ENCODE measurements at places on chromosomes 11 and 22.

- DNase-seq, result no peak
Measured at GRCh38 chr11:70394211-70394950, 3.9 kb upstream of the CTTN start.

DNA sequence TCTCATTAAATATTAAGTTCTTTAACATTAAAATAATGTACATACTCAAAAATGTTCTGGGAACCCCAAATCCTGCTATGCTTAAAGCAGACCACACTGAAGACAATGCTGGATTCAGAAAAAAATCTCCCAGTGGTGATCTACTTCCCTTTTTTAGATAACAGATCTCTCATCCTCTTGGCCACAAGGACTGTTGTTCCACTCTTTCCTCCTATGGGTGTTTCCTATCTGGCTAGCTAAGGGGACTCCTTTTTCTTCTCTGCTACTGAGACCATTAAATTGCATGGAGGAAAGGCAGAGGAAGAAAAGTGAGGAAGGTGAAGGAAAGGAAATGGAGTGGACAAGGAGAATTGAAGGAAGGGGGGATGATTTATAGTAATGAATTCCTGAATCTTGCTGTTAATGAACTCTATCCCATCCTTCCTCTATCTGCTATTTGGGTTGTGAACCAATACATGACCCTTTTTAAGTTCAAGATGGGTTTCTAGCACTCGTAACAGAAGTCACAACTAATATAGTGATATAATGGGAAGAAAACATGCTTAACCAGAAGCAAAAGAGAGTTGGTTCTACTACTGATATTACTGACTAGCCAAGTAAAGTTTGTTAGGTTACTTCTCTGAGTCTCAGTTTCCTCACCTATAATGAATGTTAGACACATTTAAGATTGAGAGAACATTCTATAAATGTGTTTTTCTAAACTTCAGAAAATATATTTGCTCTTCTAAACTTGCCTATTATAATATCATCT, 53.2 kb downstream of the PIK3C2A start:
- DNase-seq, result no peak

- no peak for DNase-seq
Measured at GRCh38 chr11:102456381-102456780, 3.8 kb upstream of the TMEM123 start.

DNA sequence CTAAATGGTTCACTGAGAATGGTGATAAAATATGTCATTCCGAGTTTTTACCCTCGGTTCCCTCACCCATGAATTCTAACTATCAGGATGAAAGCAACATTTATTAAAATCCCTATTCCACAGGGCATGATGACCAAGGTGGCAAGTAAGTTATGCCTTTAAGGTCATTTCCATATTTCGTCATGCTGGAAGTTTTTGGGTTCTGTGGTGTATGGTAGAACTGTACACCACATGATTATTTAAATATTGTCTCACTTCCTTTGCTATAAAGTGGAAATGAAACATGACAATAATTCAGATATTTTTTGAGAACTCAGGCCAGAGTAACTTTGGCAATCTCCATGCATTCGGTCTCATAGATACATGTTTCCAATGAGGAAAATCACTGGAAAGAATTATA, 68.5 kb upstream of the CARD18 start:
- no peak for DNase-seq

- no peak for DNase-seq
Measured at GRCh38 chr11:113894421-113894996, 10.1 kb upstream of the HTR3B start.

DNA sequence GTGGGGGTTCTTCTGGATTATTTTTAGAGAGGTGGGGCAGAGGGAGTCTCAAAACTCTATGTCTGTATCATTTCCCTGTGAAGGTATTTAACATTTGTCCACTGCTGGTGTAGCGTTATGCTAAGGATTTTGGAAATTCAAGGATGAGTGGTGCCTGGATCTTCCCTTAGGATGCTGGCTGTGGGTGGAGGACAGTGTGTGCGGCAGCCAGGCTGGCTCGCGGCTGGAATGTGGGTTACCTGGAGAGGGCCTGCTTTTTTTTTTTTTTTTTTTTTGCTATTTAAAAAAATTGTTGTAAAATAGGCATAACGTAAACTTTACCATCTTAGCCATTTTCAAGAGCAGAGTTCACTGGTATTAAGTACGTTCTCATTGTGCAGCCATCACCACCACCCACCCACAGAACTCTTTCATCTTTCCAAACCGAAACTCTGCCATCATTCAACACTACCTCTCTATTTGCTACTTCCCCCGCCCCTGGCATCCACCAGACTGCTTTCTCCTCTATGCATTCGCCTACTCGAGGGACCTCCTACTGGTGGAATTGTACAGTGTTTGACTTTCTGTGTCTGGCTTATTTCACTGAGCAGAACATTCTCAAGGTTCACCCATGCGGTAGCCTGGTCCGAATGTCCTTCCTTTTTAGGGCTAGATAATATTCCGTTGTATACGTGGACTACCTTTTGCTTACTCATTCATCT, 67.1 kb downstream of the PARVB start:
- no peak for DNase-seq

GRCh38 chr22:27125539-27125938, 468.2 kb downstream of the MIAT start:
- DNase-seq, result no peak

DNA sequence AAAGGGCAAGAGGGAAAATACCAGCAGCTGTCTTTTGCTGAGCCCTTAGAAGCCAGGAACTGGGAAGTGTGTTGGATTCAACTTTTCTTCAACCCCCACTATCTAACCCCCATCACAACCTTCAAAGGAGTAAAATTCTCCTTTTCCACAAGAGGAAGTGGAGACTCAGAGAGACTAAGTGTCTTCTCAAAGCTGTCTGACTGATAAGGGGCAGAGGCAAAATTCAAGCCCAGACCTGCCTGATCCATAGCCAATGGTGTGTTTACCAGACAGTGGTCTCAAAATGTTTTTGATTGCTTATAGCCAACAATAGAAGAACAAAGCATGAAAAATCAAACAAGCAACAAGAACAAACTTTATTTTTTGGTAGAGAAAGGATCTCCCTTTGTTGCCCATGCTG, 707.0 kb downstream of the NTM start:
- no peak for DNase-seq

DNA sequence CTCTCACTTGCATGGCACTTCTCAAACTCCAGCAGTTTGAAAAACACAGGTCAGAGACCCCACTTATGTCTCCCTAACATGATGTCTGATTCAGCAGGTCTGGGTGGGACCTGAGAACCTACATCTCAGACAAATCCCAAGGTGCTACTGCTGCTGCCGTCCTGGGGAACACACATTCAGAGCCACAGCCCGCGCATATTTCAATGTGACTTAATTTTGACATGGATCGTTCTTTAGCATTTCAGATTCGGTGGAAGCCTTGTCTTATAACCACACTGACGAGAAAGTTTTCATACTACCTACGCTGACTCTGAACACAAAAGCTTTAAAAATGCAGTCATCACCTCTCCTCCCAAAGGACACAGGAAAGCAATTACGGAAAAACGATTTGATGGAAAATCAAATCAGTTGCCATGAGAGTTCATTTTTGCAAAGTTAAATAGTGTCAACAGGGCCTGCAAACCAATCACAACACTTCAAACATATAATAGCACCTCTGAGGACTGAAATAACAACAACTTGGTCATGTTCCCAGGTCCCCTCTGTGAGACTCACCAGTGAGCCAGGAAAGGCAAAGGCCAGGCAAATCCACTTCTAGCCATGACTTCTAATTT, 132.6 kb downstream of the SHANK2 start:
- DNase-seq, result no peak

GRCh38 chr11:65493367-65494176, 5.3 kb upstream of the MALAT1 start:
- DNase-seq, result no peak

- no peak for DNase-seq
Measured at GRCh38 chr11:65432686-65433582, 10.3 kb downstream of the NEAT1 start.

GRCh38 chr11:17985517-17985916, 27.3 kb downstream of the SERGEF start:
- no peak for DNase-seq

- no peak for DNase-seq
Measured at GRCh38 chr11:67261640-67261945, 4.7 kb upstream of the GRK2 start.

- no peak for DNase-seq
Measured at GRCh38 chr11:106012744-106013143, 9.3 kb downstream of the MSANTD4 start.

DNA sequence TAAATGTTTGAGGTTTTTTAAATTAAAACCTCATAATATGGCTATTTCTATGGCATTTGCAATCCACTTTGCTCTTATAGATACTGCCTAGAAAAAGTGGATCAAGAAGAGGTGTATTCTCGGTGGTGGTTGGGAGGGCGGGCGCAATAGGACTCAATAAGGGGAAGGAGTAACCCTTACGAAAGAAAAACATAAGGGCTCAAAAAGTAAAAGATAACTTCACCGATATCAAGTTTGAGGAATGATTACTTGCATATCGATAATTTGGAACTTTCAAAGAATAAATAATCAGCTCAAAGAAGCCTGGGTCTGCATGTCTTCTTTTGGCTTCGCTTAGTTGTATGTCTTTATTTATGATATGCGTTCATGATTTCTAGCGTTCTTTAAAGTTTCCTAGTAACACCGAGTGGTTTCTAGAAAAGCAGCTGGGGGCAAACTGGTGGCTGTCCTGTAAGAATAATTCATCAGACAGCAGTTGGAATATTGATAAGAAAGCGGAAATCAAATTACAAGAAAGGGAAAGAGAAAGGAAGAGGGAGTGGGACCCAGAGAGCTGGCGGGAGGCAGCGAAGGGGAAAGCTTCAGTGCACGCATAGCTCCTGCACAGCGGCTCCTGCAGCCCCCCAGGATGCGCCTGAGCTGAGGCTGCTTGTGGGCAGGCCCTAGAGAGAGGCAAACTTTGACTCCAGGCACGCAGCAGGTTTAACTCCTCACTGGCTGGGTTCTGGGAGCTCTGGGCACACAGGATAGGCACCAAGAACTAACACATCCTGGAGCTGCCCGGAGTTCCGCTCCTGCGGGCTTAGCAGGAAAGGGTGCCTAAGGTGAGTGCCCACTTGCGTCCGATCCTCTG, 9.1 kb upstream of the FLI1 start:
- DNase-seq, result no peak

DNA sequence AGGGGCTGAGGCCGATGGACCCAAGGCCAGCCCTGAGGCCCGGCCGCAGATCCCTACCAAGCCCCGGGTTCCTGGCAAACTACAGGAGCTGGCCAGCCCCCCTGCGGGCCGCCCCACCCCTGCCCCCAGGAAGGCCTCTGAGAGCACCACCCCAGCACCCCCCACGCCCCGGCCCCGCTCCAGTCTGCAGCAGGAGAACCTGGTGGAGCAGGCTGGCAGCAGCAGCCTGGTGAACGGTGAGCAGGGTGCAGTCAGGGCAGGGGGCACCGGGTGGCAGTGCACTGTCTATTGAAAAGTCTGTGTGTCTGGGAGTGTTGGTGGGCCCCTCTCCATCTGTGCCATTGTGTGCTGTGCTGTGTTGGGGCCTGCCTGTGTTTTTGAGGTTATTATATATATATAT, 16.1 kb downstream of the MICALL1 start:
- DNase-seq, result no peak

- DNase-seq, result no peak
Measured at GRCh38 chr11:27699242-27699925, 871 bp downstream of the BDNF start.

GRCh38 chr11:111603611-111604130, 1.4 kb downstream of the SIK2 start:
- DNase-seq, result no peak

- no peak for DNase-seq
Measured at GRCh38 chr11:106286881-106287504, 209.5 kb downstream of the AASDHPPT start.

DNA sequence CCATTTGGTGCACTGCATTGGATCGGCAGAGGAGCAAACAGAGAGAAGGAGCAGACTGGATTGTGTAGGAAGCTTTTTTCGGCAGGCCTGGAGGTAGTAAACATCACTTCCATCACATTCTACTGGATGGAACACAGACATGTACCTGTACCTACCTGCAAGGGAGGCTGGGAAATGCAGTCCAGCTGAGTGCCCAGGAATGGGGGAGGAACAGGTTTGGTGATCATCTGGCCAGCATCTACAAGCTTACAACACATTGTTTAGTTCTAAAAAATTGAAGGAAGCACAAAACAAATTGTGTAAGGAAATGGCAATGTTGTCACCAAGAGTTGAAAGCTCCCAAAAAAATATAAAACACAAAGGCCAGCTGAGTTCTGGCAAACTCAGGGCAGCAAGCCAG, 19.1 kb downstream of the SMIM38 start:
- no peak for DNase-seq

- no peak for DNase-seq
Measured at GRCh38 chr22:49255741-49256318, 571.8 kb downstream of the BRD1 start.

DNA sequence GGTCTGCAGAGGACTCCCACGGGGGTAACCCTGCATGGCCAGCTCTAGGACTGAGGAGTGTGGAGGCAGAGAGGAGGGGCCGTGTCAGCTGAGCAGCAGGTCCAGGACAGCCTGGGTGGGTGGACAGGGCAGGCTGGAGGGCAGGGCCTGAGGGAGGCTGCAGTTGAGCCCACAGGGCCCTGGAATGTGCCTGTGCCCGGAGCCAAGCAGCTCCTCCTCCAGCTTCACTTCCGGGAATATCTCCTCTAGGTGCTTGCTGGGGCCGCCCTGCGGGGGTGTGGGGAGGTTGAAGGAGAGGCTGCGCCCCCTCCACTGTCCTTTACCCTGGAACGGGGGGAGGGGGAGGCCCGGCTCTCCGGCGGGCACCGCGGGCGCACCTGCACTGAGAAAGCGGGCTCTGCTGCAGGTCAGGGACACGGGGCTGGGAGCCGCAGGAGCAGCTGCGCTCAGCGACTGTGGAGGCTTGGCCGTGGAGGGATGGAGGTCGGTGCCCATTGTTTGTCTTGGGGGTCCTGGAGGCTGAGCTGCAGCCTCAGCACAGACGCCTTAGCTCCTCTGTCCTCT, 1293.2 kb downstream of the BRD1 start:
- DNase-seq, result no peak

- DNase-seq, result no peak
Measured at GRCh38 chr11:19080579-19080993, 20.1 kb upstream of the MRGPRX2 start.

GRCh38 chr22:39244496-39245129, at the start of gene PDGFB:
PDGFB (minus strand) TSS chr22:39244982; CDS start chr22:39243963, 1,019 bp downstream.
- DNase-seq, result no peak

DNA sequence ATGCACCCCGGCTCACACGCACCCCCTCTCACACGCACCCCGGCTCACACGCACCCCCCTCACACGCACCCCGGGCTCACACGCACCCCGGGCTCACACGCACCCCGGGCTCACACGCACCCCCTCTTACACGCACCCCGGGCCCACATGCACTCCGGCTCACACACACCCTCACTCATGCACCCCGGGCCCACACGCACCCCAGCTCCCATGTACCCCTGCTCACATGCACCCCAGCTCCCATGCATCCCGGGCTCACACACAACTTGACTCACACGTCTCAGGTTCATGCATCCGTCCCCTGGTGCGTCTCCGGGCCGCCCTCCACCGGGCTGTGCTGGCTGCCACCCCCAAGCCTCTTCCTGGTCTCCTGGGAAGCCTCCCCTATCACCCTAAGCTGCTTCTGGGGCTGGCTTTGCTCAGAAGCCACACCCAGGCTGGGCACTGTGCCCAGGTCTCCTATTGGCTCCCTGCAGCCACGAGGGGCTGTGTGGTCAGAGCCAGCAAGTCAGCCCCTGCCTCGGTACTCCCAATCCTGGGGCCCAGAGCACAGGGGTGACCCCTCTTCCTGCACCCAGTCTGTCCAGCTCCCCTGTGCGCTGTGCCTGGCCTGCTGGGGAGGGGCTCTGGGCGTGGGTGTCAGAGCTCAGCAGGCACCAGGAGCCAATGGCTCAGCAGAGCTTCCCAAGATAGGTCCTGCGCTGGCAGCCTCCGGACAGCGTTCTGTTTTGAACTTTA, 16.9 kb downstream of the TSPAN4 start:
- no peak for DNase-seq

Data from stimulated activated CD8-positive, alpha-beta memory T cell treated with anti-CD3 and anti-CD28 coated beads, Interleukin-4, amount 100 ng/mL, for 1 hour (primary cell).